Activated CD8-positive, alpha-beta T cell treated with anti-CD3 and anti-CD28 coated beads for 36 hours (primary cell): ENCODE measurements at places on chromosomes 11 and 22. TPM values are rescaled to one million over a fixed set of nuclear protein-coding genes. Genes with fewer than 3 reads are reported as not detected.

The OTOG gene
- total RNA-seq = not detected

The OR8G1 gene
- total RNA-seq = not detected

The AGBL2 gene
- total RNA-seq = 7.1 TPM

The UCP3 gene
- total RNA-seq = 1.5 TPM

The CARD10 gene
- total RNA-seq = 0.18 TPM

- H3K4me3 ChIP-seq = no peak overlapping the region
- no peaks in the 10 kb centered on the region for H3K27me3 ChIP-seq
- no peak for DNase-seq
- peaks cover 16% of the 10 kb centered on the region for H3K4me1 ChIP-seq
- peaks cover 10% of the 10 kb centered on the region for H3K36me3 ChIP-seq
Measured at GRCh38 chr11:64173616-64174355, 7.9 kb upstream of the MACROD1 start.

GRCh38 chr11:12762278-12762677 is 88.1 kb downstream of the TEAD1 start:
- H3K27me3 ChIP-seq = peaks cover 16% of the 10 kb centered on the region
- no peak overlapping the region for H3K27ac ChIP-seq
- no peak for DNase-seq

DNA sequence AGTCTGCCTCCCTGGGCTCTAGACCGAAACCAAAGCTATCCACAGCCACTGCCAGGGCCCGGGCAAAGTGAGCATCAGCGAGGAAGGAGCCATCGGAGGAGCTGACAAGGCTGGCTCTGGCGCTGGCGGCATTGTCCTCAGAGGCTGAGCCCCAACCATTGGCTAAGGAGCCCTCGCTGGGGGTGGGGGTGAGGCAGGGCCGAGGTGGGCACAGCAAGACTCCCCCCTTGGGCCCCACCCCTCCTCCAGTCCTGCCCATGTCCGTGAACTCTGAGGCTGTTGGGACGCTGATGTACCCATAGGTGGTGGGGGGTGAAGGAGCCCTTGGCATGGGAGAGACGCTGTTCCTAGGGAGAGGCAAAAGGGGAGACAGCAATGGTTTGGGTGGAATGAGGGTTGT is 11.2 kb downstream of the ROBO4 start:
- no peaks in the 10 kb centered on the region for H3K27me3 ChIP-seq
- DNase-seq = no peak
- no peaks in the 10 kb centered on the region for H3K36me3 ChIP-seq
- no peak overlapping the region for H3K27ac ChIP-seq

GRCh38 chr22:33519974-33520903 is 400.0 kb downstream of the LARGE1 start:
- no peak overlapping the region for H3K27ac ChIP-seq
- no peaks in the 10 kb centered on the region for H3K4me1 ChIP-seq
- no peak overlapping the region for H3K4me3 ChIP-seq
- DNase-seq = no peak
- no peaks in the 10 kb centered on the region for H3K27me3 ChIP-seq

DNA sequence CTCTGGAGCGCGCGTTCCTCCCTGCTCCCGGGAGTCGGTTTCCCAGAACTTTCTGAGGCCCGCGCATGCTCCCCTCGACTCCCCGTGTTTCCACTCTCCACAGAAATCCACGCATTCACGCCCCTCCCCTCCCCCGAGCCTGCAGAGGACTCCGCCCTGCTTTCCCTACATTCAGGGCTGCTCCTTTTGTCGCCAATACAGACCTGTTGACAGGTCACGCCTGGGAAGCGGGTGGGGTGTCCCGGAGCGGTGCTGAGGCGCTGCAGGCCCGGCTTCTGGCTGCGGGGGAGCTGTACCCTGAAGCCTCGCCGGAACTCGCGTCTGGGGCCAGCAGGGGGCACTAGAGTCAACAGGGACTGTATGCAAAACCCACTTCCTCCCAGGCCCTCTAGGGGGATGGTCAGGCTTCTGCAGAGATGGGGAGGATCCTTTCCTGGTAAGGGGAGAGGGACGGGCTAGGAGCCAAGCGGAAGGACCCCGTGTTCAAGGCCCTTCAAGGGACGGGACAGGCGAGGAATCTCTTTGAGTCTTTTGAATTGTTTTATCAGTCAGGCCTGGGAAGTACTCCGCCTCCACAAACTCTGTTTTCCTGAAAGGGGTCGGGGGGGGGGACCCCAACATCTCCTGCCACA is at the start of gene PRAME:
PRAME (minus strand) TSS at position 294 of the 632 bp plus-strand sequence. CDS start 2,433 bp downstream, outside the sequence.
- peak; percentile 93 for DNase-seq
- no peak within 1 kb of the TSS for H3K27ac ChIP-seq
- peaks cover 4% of the 10 kb centered on the region for H3K4me1 ChIP-seq

DNA sequence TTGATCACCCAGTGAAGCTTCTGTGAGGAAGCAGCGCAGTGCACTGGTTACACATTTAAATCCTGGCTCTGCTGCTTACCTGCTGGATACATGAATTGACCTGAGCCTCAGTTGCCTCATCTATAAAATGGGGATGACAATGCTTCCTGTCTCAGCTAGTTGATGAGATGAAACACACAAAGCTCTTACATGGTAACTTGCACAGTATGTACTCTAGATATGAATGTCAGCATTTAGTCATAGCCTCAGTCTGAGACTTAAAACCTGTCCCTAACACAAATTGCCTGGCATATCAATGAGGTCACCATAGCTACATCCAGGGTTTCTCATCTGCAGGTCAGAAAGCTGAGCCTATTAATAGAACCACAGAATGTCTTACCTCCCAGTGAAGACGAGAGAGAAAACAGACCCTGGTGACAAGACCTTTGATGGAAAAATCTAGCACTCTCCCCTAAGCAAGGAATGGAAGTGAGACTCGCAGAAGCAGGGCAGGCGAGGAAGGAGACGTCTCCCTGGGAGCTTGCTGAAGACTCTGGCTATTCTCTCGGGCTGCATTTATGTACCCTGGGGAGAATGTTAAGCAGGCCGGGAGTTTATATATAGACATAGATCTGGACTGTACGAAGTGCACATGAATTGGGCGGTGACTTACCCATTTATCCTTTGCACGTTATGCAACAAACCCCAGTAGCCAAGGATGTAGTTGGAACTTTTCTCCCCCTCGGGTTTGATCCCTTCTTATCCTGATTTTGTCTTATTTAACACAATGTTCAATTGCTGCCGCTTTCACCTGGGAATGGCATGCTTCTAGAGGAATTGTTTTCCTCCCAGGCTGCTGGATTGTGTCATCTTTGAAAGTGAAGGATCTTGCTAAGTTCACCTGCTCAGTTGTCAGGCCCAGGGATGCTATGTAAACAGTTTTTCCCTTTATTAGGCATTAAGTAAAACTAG is 18.0 kb downstream of the SDHAF2 start:
- peaks cover 29% of the 10 kb centered on the region for H3K4me1 ChIP-seq
- H3K27ac ChIP-seq = peak overlapping the region; percentile 47
- no peaks in the 10 kb centered on the region for H3K27me3 ChIP-seq
- H3K36me3 ChIP-seq = peaks cover 39% of the 10 kb centered on the region
- H3K4me3 ChIP-seq = no peak overlapping the region
- DNase-seq = no peak

DNA sequence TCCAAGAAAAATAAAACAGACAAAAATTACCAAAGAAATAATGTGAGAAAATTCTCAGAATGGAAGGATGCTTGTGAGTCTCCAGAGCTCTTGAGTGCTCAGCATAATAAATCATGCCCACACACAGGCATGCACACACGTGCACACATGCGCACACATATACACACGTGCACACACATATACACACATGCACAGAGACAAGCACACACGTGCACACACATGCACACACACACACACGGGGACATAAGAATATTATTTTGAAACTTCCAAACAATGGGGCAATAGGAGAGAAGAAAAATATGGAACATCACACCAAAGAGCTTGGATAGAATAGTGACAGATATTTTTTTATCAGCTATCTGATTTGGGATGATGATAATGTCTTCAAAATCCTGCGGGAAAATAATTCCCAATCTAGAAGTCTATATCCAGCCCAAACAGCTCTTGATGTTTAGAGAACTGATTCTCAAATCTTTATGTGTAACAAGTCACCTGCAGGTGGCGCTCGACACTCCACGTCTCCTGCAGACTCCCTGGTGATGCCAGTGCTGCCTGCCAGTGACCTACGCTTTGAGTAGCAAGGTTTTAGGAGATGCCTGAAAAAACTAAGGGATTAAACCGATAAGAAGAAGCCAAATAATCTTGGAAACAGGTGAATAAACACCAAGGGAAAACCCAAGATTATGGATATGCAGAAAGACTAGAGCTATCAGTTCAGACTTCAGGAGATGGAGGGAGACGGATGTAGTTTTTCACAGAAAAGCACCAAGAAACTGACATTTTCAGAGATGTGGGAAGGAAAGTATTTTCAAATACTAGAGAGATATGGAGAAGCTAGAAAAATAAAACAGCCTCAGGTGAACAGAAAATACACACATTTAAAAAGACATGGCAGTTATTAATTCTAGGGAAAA is 743.6 kb downstream of the ETS1 start:
- no peak overlapping the region for H3K27ac ChIP-seq
- H3K36me3 ChIP-seq = no peaks in the 10 kb centered on the region
- H3K27me3 ChIP-seq = peaks cover 8% of the 10 kb centered on the region
- H3K4me1 ChIP-seq = no peaks in the 10 kb centered on the region

- H3K27ac ChIP-seq = no peak overlapping the region
- H3K36me3 ChIP-seq = no peaks in the 10 kb centered on the region
- no peak overlapping the region for H3K4me3 ChIP-seq
- no peak for DNase-seq
Measured at GRCh38 chr11:87726506-87726905, 448.7 kb downstream of the RAB38 start.

DNA sequence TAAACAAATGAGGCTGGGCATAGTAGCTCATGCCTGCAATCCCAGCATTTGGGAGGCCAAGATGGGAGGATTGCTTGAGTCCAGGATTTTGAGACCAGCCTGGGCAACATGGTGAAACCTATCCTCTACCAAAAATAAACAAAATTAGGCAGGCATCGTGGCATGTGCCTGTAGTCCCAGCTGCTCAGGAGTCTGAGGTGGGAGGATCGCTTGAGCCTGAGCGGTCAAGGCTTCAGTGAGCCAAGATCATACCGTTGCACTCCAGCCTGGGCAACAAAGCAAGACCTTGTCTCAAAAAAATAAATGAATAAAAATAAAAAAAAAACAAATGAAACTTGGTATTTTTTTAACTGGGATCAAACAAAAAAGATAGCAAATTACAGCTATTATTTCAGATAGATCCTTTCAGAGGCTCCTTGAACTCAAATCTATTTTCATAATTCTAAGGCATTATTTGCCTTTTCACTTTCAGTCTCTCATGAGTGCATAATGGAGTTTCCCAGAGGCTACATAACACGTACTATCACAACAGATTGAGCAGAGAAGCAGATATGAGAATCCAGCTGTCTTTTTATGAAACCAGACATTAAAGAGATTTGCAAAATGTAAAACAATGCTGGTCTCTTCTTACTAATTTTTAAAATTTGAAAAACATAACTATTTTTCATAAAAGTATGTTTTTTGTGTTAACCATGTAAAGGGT is 23.1 kb downstream of the DDIAS start:
- H3K4me3 ChIP-seq = no peak overlapping the region
- no peak for DNase-seq
- H3K27ac ChIP-seq = peak overlapping the region; percentile 32
- H3K36me3 ChIP-seq = peaks cover 60% of the 10 kb centered on the region
- H3K27me3 ChIP-seq = no peaks in the 10 kb centered on the region

GRCh38 chr22:26825960-26826935 is 168.9 kb downstream of the MIAT start:
- H3K27me3 ChIP-seq = no peaks in the 10 kb centered on the region
- no peaks in the 10 kb centered on the region for H3K36me3 ChIP-seq
- DNase-seq = no peak
- H3K4me1 ChIP-seq = no peaks in the 10 kb centered on the region
- no peak overlapping the region for H3K4me3 ChIP-seq

- H3K36me3 ChIP-seq = no peaks in the 10 kb centered on the region
- H3K4me1 ChIP-seq = no peaks in the 10 kb centered on the region
- H3K4me3 ChIP-seq = no peak overlapping the region
- DNase-seq = no peak
Measured at GRCh38 chr11:106785913-106786650, 232.2 kb downstream of the GUCY1A2 start.

GRCh38 chr11:60725592-60725991 is 1.1 kb downstream of the MS4A18 start:
- H3K27ac ChIP-seq = no peak overlapping the region
- peaks cover 18% of the 10 kb centered on the region for H3K27me3 ChIP-seq
- no peaks in the 10 kb centered on the region for H3K4me1 ChIP-seq
- H3K36me3 ChIP-seq = no peaks in the 10 kb centered on the region
- H3K4me3 ChIP-seq = no peak overlapping the region
- no peak for DNase-seq

DNA sequence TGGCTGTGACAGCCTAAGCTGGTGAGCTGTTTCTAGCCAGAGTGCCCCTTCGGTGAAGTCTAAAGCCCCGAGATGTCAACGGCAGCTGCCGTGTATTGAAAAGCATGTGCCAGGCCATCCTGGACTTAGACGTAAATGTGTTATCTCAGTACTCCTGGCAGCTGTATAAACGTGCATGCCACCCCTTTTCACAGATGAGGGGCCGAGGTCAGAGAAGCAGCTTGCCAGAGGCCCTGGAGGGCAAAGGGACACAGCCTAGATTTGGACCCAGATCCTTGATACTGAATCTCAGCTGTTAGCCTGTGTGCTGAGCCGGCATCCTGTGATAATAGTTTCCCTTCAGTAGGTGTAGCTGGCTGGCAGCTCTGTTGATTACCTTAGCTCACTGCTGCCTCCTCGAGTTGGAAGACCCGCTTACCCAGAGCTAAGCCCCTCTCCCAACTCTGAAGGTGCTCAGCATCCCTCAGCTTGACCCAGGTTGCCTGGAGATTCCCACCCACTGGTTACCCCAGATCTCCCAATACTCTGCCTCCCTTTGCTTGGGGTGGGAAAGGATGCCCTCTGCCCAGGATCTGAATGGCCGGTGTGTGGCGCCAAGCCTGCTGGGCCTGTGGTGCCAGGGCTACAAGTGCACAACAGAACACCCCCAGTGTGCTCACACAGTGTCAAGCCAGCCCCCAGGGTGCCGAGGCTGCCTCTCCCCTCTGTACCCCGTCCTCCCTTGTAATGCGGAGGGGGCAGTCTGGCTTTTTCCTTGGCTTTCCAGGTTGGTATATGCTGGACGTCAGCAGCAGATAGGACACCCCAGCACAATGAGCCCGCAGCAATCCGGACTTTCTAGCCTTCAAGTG is 59.8 kb upstream of the WNT7B start:
- peaks cover 16% of the 10 kb centered on the region for H3K4me1 ChIP-seq
- DNase-seq = peak; percentile 78

DNA sequence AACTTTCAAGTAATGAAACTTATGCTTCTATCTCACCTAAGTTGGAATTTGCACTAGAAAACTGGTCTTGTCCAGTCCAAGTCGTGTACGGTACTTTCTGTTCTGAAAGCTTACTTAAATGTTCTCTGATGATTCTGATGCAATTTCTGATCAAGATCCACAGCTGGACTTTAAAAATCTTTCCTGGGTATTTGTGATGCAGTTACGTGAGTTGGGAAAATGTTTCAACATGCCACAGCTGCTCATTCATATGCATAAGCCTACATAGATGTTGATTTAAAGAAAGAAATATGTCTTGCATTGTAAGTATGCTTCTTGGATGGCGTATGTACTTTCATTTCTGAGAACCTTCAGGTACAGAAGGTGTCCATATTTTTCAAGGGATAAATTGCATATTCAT is 493.7 kb upstream of the CCDC90B start:
- no peak overlapping the region for H3K4me3 ChIP-seq
- H3K36me3 ChIP-seq = no peaks in the 10 kb centered on the region
- no peak for DNase-seq
- H3K27ac ChIP-seq = no peak overlapping the region
- peaks cover 4% of the 10 kb centered on the region for H3K27me3 ChIP-seq

GRCh38 chr11:45960387-45961095 is 38.1 kb downstream of the LARGE2 start:
- no peak overlapping the region for H3K4me3 ChIP-seq
- H3K27ac ChIP-seq = no peak overlapping the region
- peaks cover 21% of the 10 kb centered on the region for H3K36me3 ChIP-seq
- DNase-seq = no peak
